ENCODE measurements at places on chromosomes 13 and 19.

- no peak for DNase-seq
Observed at GRCh38 chr13:47841151-47841550, 159.9 kb downstream of the SUCLA2 start.

GRCh38 chr13:76425935-76426334 lies 460.3 kb downstream of the KCTD12 start:
- no peak for DNase-seq

GRCh38 chr13:41502673-41503072 lies 45.3 kb downstream of the RGCC start:
- DNase-seq, result no peak

DNA sequence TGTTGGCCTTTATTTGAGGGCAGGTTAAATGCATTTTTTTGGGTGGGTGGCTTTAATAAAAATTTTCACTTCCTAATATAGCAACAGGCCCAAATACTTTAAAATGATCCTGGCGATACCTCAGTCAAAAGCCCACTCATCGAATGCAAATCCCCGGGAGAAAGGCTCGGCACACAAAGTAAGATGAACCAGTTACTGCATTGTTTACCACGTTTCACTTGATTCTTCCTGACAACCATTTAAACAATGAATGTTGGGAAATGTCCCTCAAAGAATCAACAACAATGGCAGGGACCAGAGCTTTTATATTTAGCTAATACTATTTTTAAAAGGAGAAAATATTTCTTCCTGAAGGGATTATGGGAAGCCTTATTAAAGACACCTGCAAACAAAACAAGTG lies 187.7 kb downstream of the ABCC4 start:
- DNase-seq, result no peak

DNA sequence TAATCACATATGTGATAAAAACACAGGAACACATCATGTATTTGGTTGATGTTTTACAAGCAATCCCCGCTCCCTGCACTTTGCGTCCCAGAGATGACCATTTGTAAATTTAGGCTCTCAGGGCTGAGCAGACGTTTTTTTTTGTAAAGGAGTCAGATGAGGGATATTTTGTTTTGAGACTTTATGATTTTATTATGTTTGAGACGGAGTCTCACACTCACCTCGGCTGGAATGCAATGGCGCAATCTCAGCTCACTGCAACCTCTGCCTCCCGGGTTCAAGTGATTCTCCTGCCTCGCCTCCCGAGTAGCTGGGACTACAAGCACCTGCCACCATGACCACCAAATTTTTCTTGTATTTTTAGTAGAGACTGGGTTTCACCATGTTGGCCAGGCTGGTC lies 1.4 kb downstream of the TLE6 start:
- DNase-seq, result no peak

DNA sequence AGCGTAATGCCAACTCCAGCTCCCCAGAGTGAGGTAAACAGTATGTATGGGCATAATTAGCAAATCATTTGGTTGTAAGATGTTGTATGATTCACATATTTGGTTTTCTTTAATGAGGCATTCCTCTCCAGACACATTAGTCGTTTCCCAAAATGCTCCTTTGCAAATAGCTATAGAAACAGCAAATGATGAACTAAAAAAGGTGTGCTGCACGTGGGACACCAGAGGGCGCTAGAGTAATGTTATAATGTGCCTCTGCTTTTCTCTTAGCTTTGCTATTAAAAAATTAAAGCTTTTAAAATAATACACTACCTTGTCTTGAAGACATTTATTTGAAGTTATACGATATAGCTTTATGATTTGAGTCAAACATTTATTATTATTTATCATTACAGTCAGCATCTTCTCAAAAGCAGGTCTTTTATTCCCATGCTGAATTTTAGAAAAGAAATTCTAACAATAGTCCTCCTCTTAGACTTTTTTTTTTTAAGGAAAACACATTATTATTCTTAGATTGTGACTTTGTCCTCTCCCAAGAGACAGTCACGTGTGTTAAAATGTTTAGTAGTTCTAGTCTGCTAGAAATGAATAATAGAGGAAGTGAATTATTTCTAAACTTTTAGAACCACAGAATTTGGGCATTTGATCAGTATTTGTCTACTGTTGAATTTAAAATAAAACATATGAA lies 121.6 kb upstream of the FRY start:
- DNase-seq, result no peak

GRCh38 chr13:86445672-86446071 lies 646.5 kb upstream of the SLITRK6 start:
- no peak for DNase-seq

DNA sequence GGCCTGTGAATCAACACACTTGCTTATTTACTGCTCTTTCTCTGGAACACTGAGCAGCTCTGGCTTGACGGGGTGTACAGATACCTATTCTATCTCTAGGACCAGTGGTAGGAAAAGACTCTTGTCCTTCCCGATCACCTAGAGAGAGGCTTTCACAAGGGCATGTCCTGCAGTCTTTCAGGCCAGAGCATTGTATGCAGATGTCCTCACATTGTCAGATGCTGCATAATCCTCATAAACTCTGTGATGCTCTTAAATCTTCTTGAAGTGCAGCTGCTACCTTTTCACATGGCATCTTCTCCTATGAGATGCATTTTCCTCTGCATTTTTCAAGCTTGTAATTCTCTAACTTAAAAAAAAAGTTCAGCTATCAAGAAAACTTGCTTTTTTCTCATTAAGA lies 369.4 kb downstream of the OLFM4 start:
- DNase-seq, result no peak

- no peak for DNase-seq
Observed at GRCh38 chr19:50340331-50340730, 11.2 kb upstream of the KCNC3 start.

DNA sequence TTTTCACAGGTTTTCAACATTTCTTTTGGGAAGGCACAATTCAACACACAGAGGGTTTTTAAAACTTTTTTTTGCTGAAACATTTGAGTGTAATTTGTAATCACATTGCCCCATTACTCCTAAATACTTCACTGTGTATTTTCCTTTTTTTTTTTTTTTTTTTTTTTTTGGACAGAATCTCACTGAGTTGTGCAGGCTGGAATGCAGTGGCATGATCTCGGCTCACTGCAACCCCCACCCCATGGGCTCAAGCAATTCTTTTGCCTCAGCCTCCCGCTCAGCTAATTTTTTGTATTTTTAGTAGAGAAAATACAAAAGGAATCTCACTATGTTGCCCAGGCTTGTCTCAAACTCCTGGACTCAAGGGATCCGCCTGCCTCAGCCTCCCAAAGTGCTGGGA lies 14.8 kb upstream of the DNAJC15 start:
- DNase-seq, result no peak

DNA sequence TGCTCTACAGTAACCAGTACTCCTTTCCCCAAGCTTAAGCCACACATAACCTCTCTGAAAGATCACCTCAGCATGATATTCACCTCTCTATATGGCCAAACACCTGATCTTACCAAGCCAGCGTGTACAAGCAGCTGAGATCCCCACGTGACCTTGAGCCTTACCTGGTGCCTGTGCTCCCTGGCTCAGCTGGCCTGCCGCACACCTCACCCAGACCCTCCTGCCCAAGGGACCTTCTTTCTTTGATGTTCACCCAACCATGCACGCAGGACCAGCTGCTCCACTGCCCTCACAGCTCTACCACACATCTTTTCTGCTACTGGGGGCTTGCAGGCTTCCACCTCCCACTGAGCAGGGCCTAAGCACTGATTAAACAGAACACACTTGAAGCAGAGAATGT lies 9.0 kb downstream of the DHRS12 start:
- DNase-seq, result no peak

- DNase-seq, result no peak
Observed at GRCh38 chr19:3268326-3268725, 43.9 kb downstream of the CELF5 start.

- DNase-seq, result no peak
Observed at GRCh38 chr19:48795685-48796070, 15.2 kb downstream of the BCAT2 start.

DNA sequence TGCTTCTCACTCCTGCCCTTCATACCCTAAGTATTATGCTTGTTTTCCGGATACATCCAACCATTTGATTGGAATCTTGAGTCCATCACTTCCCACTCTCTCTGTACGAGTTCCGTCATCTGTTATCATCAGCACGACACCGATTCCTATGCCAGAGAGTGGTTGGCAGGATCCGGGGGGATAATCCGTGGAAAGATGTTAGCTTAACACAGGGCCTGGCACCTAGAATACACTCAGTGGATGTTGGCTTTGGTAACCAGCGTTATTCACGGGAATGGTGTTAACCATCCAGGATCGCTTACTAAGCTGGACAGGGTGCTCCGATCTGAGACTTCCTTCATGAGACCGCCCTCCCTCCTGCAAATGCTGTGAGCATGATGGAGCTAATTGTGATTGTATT lies 12.4 kb downstream of the VSTM2B start:
- DNase-seq, result no peak

- no peak for DNase-seq
Observed at GRCh38 chr13:111659219-111659775, 338.9 kb downstream of the TEX29 start.

DNA sequence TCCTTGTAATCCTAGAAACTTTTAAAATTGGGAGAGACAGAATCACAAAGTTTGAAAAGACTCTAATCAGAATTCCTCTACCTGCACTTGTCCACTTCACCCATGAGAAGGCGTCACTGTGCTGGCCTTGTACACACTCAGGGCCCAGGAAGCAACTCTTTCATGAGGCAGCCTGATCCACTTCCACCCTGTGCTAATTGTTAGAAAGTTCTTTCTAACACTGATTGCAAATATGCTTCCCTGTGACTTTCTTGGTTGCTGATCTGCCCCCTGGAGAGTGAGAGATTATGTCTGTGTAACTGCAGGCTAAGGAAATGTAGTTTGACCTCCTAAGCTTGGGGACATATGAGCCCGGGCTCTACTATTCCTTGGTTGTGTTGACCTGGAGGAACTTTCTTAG lies 494.6 kb downstream of the MYO16 start:
- no peak for DNase-seq

- peak; percentile 54 for DNase-seq
Observed at GRCh38 chr13:98450539-98451111, 126.3 kb downstream of the STK24 start.

- no peak for DNase-seq
Observed at GRCh38 chr19:3012621-3013262, 16.3 kb downstream of the TLE2 start.

DNA sequence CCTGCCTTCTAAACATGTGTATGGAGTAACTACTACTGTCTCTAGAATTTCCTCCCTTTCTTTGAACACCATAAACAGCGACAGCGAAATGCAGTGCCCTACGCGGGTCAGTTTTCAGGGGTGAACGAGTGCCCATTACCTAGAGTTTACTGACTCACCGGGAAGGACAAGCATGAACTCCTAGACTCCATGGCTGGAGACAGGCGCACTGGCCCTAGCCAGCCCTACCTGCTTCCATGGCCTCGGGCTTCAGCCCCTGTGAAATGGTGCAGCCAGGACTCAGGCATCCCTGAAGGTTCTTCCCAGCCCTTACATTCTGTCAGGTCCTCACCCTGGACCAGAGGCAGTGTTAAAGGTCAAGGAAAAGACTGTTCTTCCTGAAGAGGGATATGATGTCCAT lies 8.5 kb downstream of the RANBP3 start:
- no peak for DNase-seq

DNA sequence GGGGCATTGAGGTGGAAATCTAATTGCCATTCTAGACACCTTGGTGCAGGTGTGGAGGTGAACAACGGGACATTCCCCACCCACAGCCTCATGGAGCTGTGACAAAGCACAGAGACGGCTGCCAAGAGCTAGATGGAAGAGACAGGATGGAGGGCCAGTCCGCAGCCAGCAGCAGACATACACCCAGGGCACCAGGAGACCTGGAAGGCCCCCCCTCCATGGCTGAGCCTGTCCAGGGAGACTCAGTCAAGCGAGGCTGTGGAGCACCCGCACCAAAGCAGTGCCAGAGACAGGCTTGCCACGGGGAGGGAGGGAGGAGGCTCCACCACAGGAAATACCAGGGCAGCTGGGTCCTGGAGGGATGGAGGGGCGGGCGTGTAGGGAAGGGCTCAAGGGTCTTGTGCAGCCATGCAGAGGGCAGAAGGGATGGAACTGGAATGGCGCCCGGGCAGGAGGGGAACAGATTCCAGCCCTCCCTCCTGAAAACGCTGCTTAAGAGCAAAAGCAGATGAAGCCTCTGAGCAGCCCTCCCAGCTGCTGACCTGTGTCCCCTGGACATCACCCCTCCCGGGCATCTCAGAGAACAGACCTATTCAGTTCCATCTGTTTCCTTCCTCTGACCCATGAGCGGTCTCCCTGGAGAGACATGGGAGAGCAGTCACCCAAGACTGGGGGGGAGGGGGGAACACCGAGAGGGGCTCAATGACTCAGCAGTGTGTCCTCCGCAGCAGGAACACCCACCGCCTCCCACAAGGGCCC lies 14.4 kb downstream of the EPS15L1 start:
- no peak for DNase-seq

DNA sequence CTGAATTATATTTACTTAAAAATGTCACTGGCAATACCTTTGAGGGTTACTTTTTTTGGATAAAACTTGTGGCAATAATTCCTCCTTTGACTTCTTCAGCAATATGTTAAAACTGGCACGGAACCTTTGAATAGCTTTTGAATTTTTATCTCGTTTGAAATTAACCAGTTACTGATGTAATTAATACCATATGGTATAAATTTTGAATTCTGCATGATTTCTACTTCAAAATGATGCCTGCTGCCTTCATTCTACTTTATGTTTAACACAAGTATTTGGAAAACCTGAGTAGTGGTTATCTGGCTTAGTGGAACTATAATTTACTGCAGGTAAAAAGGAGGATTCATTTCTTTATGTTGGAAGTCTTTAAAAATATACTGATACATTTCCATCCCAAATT lies 85.3 kb downstream of the LRCH1 start:
- DNase-seq, result no peak

- no peak for DNase-seq
Observed at GRCh38 chr13:99996381-99996973, 14.9 kb downstream of the ZIC2 start.

- DNase-seq, result no peak
Observed at GRCh38 chr13:112845511-112846144, 123.4 kb upstream of the MCF2L start.

GRCh38 chr13:58823701-58824100 lies 1192.2 kb downstream of the PCDH17 start:
- DNase-seq, result no peak

DNA sequence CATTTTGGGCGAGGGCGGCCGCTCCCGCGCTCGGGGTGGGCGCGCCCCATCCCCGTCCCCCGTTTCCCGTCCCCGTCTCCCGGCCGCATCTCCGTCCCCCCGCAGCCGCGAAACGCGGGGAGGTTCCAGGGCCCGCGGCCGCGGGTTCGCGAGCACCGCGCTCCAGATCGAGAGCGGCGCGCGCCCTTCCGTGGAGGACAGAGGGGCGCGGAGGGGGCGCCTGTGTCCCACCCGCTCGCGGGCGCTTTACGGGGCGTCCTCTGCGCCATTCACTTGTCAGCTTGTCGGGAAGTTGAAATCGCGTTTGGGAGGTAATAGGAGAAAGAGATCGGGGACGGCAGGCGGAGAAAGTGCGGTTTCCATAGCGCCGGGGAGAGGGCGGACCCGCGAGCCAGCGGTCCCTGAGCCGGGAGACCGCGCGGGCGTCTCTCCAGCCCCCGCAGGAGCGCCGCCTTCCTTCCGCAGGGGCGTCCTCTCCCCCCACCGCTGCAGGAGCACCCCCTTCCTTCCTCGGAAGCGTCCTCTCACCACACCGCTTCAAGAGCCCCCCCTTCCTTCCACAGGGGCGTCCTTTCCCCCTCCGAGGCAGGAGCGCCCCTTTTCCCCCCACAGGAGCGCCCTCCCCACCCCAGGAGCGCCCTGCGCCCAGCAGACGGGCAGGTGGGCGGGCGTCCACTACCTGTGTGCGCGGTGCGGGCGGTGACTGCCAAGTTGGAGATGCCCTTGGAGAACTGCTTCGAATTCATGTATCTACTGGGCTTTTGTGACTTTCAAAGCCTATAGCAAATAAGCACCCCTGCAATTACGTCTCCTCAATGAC lies 962 bp upstream of the IRS2 start:
- peak; percentile 80 for DNase-seq

All from upper lobe of right lung (tissue), 1 donor.